Stimulated activated CD8-positive, alpha-beta memory T cell treated with anti-CD3 and anti-CD28 coated beads, Interleukin-12 subunit alpha, Interleukin-12 subunit beta, amount 100 ng/mL, for 4 hours (primary cell): ENCODE measurements at places on chromosomes 4 and X.

- no peak for DNase-seq
Observed at GRCh38 chr4:148330161-148330560, 112.1 kb downstream of the NR3C2 start.

GRCh38 chrX:41314204-41314603 lies 19.8 kb upstream of the DDX3X start:
- no peak for DNase-seq

DNA sequence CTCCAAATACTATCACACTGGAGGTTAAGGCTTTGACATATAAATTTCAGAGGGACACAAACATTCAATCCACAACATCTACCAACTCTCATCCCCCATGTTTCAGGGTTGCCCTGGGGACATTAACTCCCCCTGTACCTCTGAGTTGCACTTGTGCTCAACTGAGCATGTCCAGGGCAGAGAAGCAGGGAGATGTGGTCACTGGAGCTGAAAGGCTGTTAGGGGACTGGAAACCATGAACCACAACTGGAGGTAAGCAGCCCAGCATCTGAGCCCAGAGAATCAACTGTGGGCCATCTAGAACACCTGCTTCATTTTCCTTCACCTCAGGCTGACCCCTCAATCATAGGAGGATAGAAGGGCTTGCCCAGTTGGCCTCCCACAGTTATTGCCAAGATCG lies 641.1 kb downstream of the MID1IP1 start:
- DNase-seq: no peak

DNA sequence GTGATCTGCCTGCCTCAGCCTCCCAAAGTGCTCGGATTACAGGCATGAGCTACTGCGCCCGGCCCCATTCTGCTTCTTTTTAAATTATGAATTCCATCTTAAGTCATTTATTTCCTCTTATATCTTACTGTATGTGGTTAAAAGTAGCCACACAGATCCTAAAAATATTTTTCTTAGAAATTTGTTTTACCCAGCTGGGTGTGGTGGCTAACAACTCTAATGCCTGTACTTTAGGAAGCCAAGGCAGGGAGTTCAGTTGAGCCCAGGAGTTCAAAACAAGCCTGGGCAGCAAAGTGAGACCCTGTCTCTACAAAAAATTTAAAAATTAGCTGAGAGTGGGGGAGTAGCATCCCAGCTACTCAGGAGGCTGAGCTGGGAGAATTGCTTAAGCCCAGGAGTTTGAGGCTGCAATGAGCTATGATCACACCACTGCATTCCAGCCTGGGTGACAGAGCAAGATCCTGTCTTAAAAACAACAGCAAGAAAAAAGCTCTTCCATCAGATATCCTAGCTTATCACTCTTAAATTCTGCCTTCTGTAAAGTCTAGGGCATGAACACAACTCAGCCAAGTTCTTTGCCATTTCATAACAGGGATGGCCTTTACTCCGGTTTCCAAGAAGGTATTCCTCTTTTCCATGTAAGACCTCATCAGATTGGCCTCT lies 15.1 kb upstream of the AFF1 start:
- no peak for DNase-seq

DNA sequence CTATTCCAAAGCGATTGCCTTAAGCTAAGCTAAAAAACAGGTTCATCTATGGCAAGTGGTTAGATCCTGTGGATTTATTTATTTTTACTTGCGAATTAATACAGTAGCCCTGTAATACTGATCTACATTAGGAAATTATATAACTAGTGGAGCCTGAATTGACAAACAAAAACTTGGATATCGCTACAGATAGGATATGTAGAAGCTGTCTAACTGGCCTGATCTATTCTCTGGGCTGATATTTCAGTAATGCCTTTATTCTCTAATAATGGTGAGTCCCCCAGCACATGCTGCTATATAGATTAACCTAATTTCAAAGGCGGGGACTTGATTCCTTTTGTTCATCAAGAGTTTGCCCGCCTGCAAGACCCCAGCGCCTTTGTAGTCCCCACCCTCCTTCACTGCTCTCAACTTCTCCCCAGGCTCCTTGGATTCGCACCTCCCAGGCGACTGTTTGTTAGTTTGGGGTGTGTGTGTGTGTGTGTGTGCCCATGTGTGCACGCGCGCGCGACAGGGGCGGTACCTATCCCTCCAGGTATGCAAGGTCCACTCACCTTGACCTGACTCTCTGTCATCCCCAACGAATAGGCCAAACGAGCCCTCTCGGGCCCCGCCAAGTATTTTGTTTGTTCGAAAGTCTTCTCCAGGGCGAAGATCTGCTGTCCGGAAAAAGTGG lies 3.8 kb downstream of the NKX6-1 start:
- no peak for DNase-seq

DNA sequence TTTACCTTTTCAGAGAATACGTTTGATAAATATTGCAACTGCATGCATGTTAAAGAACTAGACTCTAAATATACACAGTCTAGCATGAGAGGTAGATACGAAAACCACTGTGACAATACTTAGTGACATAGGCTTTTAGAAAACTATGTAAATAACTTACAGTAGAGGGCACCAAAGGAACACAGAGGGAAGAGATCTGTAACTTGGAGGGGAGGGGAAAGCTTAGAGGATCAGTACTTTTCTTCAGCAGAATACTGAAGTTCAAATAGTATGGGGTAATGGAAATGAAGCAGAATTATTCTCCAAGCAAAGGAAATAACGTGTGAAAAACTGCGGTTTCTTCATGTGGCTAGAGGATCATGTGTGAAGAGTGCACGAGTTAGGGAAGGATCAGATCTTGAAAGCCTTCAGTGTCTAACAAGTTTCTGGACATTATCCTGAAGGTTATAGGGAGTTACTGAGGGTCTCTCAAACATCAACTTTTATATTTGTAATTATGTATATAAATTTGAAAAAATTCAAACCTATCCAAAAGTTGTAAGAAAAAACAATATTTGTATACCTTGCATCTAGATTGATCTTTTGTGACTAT lies 264.3 kb downstream of the NPFFR2 start:
- no peak for DNase-seq

GRCh38 chr4:145605941-145606340 lies 13.2 kb upstream of the MMAA start:
- DNase-seq: no peak

DNA sequence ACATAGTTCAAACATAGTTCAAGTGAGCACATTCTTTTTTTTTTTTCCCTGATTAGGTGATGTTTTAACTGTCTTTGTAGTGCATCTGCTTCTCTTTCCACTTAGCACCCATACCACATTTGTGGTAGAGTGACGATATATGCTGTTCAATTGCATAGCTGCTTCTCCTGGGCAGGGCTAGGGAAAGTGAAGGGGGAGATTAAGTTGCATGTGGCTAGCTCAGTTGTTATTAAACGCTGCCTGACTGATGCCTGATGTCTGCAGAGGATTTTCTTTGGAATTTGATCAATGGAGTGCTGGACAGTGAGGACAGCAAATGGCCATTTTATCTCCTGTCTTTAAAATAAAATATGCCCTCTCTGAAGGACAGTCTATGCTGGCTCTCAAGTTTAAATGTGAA lies 63.7 kb downstream of the ANK2 start:
- DNase-seq: no peak

GRCh38 chr4:143617994-143618679 lies 82.3 kb downstream of the FREM3 start:
- no peak for DNase-seq

DNA sequence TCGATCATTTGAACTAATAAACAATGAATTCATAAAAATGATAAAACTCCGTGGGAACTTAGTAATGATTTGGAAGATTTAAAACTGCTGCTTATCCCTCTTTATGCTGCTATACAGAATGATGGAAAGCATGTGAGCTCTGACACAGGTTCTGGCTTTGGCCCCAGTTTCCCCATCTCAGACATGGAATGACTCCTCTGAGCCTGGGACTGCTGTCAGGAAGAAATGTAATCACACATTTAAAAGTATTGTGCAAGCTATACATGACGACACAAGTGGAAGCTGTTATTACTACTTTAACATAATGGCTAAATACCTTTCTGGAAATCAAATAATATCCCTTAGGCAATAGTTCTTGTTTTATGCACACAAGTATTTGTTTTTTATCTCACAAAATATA lies 161.7 kb downstream of the DCHS2 start:
- DNase-seq: no peak

- no peak for DNase-seq
Observed at GRCh38 chr4:143375326-143376073, 38.8 kb downstream of the GAB1 start.

DNA sequence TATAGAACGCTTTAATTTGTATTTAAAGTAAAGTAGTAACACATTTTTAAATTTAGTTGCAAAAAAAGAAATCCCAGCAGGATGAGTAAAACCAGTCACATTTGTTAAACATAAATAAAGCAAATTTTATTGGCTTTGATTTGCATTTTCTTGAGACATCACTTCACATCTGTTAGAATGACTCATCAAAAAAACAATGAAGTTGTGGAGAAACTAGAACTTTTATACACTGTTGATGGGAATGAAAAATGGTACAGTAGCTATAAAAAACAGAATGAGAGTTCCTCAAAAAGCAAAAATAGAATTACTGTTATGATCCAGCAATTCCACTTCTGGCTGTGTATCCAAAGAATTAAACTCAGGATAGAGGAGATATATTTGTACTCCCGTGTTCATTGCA lies 454.0 kb upstream of the KLHL4 start:
- DNase-seq: no peak

- DNase-seq: no peak
Observed at GRCh38 chr4:6782846-6783110, 251 bp downstream of the KIAA0232 start.

GRCh38 chrX:7264399-7264798 lies 116.4 kb upstream of the PUDP start:
- DNase-seq: no peak

GRCh38 chr4:108037884-108038283 lies 48.2 kb downstream of the HADH start:
- DNase-seq: no peak

- DNase-seq: no peak
Observed at GRCh38 chr4:47071901-47072341, 40.6 kb downstream of the GABRB1 start.

GRCh38 chr4:140755774-140756318 lies 339 bp downstream of the TBC1D9 start:
- DNase-seq: no peak

- DNase-seq: no peak
Observed at GRCh38 chr4:77358315-77358928, 201.4 kb downstream of the CCNG2 start.

DNA sequence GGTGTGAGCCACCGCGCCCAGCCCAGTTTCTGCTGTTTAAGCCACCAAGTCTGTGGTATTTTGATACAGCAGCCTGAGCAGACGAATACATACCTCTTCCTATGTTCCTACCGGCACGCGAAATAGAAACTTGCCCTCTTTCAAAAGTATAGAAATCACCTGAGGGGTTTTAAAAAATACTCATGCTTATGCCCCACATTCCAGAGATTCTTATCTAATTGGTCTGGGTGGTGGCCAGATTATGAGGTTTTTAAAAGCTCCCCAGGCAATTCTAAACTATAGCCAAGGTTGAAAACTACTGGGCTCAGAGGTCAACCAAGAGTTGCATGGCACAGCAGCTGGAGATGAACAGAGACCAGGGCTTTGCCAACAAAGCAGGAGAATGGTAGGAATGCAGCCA lies 24.9 kb upstream of the HUWE1 start:
- no peak for DNase-seq

GRCh38 chrX:111470681-111471403 lies 40.6 kb upstream of the SERTM2 start:
- no peak for DNase-seq

DNA sequence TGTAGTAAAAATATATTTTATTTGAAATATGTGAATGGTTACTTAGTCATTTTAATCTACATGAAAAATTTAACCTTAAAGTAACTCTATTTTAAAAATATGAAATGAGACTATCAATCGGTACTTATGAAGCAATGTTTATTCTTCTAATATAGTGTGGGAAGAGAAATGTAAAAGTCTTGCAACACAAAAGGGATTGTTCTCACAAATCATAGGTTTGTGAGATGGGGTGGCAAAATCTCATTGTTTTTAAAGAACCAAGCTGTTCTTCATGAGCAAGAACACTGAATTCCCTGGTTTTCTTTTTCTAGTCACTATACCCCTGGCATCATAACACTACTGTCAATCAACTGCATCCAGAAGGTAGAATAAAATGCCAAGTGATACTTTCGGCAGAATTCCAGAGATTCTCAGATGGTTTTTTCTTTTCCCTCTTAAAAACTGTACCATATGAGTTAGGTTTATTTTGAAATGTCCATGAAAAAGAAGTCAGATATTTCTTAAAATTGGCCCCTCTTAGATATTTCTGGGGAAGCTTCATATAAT lies 52.2 kb downstream of the SNCA start:
- no peak for DNase-seq

DNA sequence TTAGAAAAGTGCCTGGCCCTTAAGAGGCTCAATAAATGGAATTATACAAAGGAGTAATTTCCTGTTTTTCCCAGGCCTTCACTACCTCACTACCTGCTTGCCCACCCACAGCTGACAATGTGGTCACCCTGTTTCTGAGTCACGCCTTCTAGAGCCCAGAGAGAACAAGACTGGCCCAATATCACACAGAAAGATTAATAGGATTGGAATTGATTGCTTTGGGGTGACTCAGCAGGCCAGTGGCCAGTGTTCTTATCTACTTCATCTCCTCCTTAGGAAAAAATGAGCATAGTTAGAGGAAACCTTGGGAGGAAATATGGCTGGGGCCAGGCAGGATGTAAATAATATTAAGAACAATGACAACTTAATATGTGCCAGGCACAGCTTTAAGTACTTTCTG lies 4.5 kb upstream of the FGF16 start:
- DNase-seq: no peak

- no peak for DNase-seq
Observed at GRCh38 chr4:79598801-79599200, 190.8 kb upstream of the GK2 start.

GRCh38 chr4:98305576-98305975 lies 44.4 kb downstream of the RAP1GDS1 start:
- no peak for DNase-seq

- DNase-seq: no peak
Observed at GRCh38 chr4:7703688-7704087, 236.0 kb downstream of the AFAP1 start.

DNA sequence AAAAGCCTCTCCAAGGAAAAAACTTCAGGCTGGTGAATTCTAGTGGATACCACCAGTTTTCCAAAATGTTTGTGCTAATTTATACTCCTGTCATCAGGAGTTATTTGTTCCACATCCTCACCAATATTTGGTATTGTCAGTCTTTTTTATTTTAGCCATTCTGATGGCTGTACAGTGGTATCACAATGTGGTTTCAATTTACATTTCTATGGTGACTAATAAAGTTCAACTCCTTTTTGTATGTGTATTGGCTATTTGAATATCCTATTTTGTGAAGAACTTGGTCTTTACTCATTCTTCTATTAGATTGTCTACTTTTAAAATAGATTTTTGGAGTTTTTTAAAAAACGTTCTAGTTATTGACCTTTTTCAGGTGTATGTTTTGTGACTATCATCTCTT lies 33.0 kb upstream of the FRAS1 start:
- DNase-seq: no peak
